Stimulated activated CD8-positive, alpha-beta memory T cell treated with anti-CD3 and anti-CD28 coated beads, Interleukin-12 subunit alpha, Interleukin-12 subunit beta, amount 100 ng/mL, for 1 hour (primary cell): ENCODE measurements at places on chromosomes 6 and 20.
A peak's percentile ranks its signal among the peaks of the same experiment; 100 is the strongest.

DNA sequence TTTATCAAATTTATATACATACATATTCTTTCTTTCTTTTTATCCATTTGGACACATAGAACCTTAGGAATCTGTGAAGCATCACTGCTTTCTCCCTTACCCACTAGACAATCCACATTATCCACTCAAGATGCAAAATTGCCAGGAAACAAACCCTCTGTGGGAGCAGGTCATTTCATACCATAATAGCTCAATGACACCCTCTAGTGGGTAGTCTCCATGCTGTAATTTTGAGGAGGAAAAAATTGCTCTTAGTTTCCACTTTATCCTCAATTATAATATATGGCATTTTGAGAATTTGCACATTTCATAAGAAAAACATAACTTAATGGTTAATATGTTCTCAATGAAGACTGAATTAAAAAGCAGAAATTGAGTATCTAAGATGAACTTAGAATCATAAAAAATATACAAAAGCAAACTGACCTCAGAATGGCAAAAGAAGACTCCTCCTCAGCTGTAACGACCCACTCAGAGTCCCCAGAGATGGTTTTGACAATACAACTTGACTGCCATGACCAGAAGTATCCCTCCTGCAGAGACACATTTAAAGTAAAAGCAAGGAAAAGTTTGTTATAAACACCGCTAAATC lies 164.1 kb downstream of the FRK start:
- no peak for DNase-seq

DNA sequence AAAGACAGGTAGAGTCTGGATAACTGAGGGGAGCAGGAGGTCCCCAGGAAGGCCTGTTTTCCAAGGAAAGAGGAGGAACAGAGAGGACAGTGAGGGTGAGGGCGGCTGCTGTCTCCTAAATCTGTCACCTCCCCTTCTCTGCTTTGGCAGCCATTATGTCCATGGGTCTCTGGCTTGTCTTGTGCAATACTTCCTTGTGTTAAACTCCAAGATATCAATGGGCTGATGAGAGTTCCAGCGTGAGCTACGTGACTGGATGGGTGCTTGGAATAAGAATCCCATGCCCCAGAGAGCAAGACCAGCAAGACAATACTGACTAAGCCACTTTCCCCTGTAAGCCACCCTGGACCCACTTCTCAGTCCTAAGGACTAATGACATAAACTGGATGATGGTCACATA lies 26.3 kb upstream of the DNAAF9 start:
- DNase-seq = no peak

DNA sequence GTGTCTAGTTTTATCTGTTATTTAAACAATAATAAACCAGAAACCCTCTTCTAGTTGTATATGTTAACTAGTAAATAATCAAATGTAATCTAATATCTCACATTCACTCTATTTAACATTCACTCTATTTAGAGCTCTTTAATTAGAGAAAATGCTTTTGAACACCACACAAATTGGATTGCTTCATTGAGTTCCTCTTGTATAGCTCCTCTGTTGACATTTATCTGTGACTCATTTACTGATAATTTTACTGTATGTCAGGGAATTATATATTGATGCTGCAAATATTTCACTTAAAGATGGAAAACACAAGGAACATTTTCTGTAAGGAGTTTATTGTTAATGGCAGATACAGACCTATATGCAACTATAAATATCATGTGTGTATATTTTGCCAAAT lies 594.6 kb downstream of the COL12A1 start:
- DNase-seq = no peak

- DNase-seq = no peak
These were observed 200.3 kb downstream of the TAF4 start for GRCh38 chr20:61865353-61865752.

GRCh38 chr6:128570680-128571063 lies 50.3 kb upstream of the PTPRK start:
- DNase-seq = no peak

- DNase-seq = peak; percentile 56
These were observed 63.6 kb downstream of the HUS1B start for GRCh38 chr6:593139-593906.

DNA sequence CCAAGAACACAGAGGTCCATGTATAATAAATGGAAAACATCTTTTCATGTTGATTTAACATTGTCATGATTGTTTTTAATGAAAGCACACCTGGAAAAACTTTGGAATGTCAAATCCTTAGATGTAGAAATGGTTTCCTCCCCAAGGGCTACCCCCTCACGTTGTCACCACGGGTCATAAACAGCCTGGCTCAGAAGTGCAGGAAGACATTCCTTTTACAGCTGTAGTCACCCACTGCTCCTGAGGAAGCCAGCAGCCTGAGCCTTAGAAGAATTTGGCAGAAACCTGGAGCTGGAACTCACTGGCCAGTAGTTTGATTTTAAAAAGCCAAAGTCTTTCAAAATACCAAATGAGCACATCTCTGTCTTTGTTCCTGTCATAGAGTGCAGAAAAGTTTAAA lies 23.7 kb downstream of the ADGRF5 start:
- DNase-seq = no peak

GRCh38 chr20:58313396-58313795 lies 3.9 kb downstream of the RAB22A start:
- no peak for DNase-seq

DNA sequence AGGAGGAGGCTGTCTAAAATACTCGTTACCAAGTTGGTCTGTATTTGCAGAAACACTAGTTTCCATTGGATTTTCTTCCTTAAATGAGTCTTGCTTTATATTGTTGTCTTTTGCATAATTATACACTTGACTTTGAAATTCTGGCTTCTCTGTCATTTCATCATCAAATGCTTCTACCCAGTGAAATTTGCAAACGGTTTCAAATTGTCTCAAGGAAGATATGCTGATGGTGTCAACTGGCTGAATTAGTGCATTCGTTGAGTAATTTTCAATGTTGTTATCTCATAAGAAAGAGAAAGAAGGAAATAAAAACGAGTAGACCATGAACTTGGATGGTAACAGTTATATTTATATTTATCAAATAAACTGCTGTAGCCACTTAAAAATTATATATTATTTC lies 10.8 kb downstream of the CAGE1 start:
- no peak for DNase-seq

DNA sequence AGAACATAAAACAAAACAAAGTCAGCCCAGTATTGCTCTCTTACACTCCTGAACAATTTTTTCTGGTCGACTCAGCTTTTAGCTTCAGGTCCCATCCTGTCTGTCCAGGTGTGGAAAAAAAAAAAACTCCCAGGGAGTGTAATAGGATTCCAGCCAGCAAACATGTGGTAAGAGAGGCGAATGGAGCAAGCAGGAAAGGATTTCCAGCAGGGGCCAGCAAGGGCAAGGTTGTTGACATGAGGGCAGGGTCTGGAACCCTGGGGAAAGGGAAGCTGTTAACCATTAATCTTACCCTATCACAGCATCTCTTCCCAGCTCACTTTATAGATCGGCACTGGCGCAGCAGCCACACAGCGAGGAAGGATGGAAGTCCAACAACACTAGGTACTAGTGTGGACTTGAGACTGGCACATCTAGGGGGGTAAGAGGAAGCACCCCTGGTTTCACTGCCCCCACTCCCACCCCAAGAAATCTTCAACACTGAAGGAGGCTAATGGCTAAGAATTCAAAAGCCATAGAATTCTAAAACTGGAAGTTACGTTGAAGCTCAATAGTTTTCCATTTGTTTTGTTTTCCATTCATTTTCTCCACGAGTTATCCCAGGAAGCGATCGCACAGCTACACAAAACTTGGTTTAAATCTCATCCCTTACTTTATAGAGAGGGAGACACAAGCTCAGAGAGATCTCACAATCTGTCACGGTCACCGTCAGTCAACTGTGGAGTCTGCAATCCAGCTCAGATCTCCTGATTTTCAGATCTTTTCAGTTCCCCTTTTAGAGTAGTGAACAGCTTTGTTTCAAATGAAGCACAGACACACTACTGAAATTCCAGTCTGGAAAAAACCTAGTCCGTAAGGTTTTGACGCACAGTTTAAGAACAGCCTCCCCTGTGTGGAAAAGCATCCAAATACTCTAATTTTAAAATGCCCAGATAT lies 53.3 kb downstream of the SLC22A23 start:
- DNase-seq = no peak

- no peak for DNase-seq
These were observed 27.4 kb downstream of the ZC3H12D start for GRCh38 chr6:149457316-149457884.

- DNase-seq = no peak
These were observed 102.2 kb downstream of the NRN1 start for GRCh38 chr6:5904532-5904931.

DNA sequence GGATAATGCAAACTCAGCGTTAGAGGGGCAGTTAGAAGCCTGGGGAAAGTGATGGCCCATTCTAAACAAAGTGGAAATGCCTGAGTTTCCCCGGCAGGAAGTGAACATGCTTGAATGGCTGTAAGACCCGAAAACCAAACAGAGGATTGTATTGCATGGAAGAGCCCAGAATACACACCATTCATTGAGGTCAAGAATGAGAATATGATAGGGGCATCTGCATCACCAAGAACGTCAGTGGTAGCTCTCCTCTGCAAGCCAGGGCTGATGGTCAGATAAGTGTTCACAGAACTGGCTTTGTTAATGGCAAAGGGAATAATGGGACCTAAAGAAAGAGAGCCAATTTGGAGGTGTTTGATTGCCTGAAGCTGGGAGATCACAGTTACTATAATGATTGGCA lies 663.4 kb downstream of the KHDRBS2 start:
- DNase-seq = no peak

DNA sequence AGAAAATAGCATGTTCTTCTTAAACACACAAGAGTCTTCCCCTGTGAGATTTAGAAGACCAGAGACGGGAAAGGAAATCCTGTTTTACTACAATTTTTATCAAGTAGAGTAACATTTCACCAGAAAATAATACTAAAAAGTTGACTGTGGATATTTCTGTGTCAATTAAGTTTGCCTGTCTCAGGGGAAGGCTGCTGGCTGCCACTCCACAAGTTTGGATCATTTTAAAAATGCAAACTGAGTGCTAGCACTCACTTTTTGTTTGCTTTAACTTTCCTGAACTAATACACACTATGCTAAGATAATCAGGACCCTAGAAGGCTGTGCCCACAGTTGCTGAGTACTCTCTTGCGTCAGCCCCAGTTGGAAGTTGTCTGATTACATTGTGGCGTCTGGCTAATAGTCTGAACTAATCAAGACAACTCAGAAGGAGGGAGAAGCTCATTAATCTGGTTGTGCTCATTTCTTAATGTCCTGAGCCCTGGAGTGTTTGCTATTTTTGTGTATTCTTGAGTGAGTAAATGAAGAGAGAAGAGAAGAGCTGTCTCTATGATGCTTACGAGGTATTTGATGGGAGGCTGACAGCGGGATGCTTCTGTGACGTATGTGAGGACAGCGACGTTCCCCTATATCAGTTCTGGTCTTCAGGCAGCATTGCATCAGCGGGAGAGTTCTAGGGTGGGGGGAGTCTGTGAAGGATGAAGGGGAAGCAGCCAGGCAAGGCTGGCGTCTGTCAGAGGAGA lies 664.2 kb downstream of the QKI start:
- no peak for DNase-seq

GRCh38 chr6:37130704-37131103 lies 39.2 kb upstream of the PIM1 start:
- no peak for DNase-seq

GRCh38 chr6:168414336-168415097 lies 26.5 kb upstream of the SMOC2 start:
- DNase-seq = no peak

DNA sequence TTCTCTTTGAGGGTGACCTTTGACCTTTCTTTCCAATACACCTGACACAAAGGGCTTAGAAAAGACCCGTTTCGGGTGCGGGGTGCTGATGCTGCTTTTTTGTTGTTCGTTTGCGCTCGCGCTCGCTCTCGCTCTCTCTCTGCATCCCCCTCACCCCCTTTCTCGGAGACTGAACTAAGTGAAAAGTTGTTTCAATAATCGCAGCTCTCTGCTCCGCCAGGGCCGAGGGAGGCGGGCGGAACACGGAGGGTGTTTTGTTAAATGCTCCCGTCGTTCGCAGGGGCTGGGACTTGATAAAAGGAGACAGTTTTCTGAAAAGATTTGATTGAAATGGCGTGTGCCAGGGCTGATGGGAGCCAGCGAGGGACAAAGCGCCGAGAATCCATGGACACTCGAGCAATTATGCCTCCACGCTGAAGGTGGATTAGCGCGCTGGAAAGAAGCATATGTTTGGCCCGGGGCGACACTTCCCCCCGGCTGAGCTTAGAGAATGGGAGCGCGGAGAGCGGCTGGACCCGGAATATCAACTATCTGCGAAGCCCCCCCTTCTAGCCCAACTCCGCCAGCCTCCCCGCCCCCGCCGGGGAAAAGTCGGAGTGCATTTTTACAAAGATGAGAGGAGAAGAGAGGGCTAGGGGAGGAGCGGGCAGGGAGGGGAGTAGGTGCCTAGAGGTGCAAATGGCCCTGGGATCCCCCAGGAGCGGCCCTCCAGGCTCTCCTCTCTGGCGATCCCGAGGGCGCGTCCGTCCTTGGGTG lies 25.0 kb downstream of the TFAP2A start:
- DNase-seq = no peak

DNA sequence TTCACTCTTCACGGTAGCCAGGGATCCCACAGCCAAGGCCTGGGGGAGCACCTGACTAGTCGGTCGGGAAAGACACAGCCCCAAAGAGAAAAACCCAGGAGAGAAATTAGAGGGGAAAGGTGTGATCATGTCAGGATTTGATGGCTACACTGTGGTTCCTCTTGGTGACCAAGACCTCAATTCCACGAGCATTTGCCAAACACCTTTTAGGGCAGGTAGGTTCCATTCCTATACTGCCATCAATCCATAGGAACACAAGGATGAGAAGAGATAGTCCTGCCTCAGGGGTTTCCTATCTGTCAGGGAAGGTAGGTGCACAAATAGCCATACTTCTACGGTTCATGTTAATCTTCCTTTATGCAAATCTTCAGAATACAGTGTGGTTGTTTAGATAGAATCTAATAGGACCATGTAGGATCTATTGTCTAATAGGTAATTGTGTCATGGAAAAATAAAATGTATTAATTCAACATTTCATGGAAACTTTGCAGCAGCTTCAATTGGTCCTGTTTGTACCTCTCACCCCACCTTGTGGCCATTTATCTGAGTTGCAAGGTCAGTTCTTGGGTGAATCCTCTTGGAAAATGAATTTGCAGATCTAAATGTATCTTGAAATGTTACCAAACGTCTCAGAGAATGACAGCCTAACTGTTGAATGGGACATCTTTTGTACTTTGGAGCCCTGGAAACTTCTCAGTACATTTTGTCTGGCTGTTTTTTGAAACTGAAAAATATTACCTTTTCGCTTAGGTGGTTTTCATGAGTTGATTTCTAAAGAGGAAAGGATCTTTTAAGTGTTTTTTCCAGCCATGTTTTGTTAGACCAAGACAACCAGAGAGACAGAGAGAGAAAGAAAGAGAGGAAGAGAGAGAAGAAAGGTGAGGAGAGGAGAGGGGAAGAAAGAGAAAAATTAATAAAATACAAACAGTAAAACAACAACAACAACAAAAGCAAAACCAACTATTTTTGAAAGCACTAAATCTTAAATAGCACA lies 33.7 kb upstream of the IYD start:
- DNase-seq = no peak

GRCh38 chr6:88882536-88882935 lies 80.9 kb downstream of the RNGTT start:
- no peak for DNase-seq

GRCh38 chr6:170076466-170077165 lies 214.3 kb downstream of the DLL1 start:
- DNase-seq = no peak
